ENCODE measurements at places on chromosomes 11 and 22. TPM values are rescaled to one million over a fixed set of nuclear protein-coding genes. Genes with fewer than 3 reads are reported as not detected.

The KCNK4 gene
- 0.55 TPM for total RNA-seq

The PRAME gene
- total RNA-seq = not detected

The TMEM179B gene
- 56.5 TPM for total RNA-seq

The LSP1 gene
- total RNA-seq = 162 TPM

Data from upper lobe of left lung (tissue), 6 donors.